ENCODE measurements at places on chromosomes 1 and 21.

DNA sequence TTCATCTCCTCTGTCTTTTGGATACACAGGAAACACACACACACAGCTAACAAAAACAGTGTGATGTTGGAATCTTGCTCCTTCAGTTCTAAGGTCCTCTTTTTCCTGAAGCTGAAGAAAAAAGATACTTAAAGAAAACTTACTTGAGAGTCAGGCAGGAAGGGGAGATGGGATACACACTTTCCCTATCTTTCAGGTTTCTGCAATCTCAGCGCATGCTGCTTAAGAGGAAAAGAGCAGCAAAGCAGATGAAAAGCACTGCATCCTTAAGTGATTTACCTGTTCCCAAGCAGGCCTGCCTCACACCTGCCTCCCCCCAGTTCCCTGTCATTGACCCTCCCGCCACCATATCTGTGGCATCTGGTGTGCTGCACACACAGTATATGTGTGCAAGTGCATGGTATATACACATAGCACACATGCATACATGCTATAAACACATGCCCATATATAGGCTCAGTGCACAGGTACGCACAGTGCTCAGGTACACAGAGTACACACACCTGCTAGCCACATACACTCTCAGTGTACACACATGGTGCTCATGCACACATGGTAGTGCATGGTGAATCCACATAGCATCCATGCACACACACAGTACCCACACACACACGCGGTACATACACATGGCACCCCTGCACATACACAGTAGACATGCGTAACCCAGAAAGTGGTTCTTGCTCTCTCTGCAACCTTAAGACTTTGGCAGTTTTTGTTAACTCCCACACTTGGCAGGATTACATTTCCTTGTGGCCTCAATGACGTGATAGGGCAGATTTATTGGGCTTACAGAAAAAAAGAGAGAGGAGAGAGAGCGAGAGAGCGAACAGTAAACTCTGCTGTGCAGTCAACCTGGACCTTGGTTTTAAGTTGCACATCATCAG lies 166.9 kb downstream of the TOMM20 start:
- DNase-seq: peak; percentile 52

GRCh38 chr1:29969576-29969975 lies 733.3 kb downstream of the PTPRU start:
- no peak for DNase-seq

- no peak for DNase-seq
Measured at GRCh38 chr1:113178522-113178921, 105.5 kb downstream of the LRIG2 start.

DNA sequence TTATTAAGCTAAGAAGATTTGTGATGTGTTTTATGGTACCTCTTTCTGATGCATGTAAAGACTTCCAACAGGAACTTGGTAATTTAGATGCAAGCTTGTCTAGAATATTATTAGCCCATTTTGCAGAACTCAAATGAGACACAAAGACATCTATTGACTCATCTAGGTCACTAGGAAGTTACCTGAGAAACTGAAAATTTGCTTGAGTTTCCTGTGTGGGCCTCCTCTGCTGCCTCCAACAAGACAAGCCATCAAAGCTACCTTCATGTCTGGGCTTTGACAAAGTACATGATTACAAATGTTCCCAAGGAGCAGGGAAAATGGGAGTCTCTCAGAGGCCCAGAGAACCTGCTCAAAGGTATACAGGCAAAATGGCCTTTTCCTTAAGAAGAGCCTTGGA lies 5.6 kb downstream of the RUNX1 start:
- DNase-seq: no peak

DNA sequence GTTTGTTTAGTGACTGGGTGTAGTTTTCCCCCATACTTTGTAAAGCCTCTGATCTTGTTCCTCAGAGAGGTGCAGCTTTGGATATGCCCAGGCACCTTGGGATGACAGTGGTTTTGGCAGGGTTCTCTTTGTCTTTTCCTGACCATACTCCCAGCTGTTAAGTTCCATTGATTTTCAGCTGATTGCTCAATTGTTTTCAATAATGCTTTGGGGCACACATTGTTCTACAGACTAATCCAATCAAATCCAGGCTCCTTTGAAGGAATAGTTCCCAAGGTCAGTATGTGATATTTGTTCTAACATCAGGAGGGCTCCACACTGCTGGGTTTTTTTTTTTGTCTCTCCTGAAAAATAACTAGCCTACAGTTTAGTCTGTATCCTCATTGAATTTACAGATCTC lies 24.8 kb downstream of the PPP2R5A start:
- no peak for DNase-seq

- no peak for DNase-seq
Measured at GRCh38 chr1:219938706-219939105, 10.3 kb upstream of the SLC30A10 start.

DNA sequence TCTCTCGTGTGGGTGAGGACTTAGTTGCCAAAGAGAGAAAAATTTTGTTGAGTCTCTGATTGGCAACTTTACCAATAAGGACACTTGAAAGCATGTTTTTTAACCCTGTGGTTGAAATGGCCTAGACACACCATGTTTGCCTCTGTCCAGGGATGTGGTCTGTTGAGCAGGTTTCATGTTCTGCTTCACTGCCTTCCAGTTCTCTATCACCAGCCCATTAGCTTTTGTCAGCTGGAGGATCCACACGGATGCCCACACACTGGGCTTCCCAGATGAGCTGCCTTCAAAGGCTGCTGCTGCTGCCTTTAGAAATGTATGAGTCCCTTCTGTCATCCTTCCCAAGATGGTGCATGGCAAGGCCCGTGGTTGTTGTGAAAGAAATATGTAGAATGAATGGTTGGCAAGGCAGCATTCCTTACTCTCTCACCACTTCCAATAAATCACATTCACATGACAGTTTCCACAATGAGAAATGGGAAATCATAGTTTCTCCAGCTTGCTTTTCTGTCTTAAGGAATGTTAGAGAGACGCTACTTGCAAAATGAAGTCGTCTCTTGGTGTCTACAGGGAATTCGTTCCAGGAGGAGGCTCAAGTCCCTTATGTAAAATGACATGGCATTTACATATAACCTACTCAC lies 108.2 kb upstream of the SLC35F3 start:
- no peak for DNase-seq

DNA sequence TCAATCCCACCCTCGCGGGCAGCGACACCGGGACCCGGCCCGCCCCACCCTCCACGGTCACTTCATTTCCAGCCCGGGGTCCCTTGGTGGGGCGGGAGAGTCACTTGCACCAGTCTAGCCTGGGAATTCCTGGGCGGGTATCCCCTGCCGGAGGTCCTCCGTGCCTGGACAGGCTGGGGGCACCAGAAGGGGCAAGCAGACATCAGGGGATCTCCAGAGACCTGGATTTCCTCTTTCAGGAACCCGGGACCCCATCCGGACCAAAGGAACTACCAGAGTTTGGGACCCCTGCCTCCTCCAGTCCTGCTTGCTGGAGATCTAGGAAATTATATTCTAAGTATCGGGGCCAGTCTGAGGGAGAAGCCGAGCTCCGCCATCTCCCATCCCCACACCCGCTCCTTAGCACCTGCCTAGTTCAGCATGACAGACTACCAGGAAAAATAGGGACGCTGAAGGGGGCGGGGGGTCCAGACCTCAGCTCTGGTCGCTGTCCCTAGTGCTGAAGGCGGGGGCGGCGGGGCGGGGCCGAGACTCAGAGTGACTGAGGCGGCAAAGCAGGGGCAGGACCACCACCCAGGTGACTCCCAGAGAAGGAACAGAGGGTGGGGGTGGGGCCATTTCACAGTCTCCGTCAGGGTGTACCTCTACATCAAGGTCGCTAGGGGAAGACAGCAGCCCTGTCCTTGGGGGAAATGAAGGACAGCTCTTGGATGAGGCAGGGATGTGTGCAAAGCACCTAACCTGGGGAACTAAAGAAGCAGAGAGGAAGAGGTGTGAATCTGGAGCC lies 832 bp downstream of the HCN3 start:
- peak; percentile 83 for DNase-seq

GRCh38 chr1:246771366-246771765 lies 47.2 kb downstream of the SCCPDH start:
- no peak for DNase-seq

DNA sequence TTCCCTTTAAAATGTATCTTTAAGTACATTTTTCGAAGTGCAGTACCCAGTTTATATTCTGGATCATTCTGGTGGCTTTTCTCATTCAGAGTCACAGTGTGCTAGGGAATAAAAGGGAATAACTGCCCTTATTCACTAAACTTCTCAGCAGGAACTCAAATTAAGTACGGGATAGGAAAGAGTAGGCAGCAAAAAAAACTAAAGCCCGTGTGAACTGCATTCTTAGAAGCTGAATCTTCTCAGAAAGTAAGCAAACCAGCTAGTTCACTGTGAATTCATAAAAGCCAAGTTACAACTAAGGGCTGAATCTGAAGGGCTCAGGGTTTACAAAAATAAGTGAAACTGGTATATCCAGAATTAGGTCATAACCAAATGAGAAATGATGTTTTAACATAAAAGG lies 22.0 kb downstream of the PRPF38A start:
- DNase-seq: no peak

Measured in sciatic nerve (tissue), 2 donors.